CD4-positive, CD25-positive, alpha-beta regulatory T cell (primary cell): ENCODE measurements at places on chromosomes 4 and X. TPM values are rescaled to one million over a fixed set of nuclear protein-coding genes. Genes with fewer than 3 reads are reported as not detected.

GRCh38 chr4:1682860-1683259 lies 1.3 kb downstream of the FAM53A start:
- DNase-seq: no peak

DNA sequence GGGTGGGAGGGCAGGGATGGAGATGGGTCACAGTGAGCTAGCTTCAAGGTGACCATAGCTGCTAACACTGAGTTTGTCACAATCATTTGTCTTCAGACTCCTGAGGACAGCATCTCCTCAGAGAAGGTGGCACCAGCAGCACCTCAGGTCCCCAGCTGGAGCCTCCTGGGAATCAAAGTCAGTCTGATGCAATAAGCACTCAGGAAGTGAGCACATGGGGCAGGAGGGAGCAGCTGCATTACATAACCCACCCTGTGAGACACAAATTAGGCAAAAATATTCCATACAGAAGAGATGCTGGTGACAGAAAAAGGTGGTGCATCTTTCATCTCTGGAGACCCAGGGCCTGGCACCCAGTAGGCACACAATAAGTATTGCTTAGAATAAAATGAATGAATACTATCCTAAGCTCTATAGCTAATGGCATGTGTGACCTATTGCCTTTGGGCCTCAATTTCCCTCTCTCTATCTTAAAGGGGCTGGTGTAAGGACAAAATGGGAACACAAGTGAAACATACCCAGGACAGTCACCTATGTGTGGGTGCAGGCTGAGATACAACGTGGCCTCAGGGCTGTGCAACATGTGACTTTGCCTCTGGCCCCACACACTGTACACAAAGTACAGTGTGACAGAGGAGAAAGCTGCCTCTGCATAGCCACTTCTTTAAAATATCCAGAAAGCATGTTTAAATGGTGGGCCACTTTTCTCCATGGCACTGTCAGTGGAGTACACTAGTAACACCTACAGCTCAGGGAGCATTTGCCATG lies 37.1 kb downstream of the SLC39A8 start:
- DNase-seq: no peak

DNA sequence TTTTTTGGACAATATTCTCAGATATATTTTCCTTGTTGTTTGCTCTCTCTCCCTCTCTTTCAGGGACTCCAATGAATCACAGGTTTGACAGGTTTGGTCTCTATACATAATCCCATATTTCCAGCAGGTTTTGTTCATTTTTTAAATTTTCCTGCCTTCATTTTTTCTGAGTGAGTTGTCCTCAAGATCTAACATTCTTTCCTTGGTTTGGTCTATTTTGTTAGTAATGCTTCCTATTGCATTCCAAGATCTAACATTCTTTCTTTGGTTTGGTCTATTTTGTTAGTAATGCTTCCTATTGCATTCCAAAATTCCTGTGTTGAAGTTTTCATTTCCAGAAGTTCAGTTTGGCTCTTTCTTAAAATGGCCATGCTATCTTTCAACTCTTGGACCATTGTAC lies 45.3 kb upstream of the ZMAT1 start:
- DNase-seq: no peak

DNA sequence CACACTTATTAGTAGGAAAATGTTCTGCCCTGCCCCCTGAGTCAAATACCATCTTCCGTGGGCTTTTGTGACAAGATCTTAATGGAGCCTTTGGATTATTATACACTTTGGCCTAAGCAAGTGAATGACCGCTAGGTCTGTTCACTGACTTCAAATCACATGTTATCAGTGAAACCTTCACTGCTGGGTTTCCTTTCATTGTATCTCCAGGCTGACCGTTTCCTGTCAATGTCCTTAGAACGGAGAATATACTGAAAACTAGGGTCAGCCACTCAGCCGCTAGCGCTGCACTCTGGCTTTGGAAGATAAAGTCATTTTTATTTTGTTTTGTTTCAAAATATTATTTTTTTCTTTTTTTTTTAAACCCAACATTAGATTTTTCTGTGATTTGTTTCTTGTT lies 107.0 kb upstream of the TLL1 start:
- DNase-seq: no peak

- DNase-seq: peak; percentile 32
These were observed 103.0 kb upstream of the KLF3 start for GRCh38 chr4:38560768-38561558.

DNA sequence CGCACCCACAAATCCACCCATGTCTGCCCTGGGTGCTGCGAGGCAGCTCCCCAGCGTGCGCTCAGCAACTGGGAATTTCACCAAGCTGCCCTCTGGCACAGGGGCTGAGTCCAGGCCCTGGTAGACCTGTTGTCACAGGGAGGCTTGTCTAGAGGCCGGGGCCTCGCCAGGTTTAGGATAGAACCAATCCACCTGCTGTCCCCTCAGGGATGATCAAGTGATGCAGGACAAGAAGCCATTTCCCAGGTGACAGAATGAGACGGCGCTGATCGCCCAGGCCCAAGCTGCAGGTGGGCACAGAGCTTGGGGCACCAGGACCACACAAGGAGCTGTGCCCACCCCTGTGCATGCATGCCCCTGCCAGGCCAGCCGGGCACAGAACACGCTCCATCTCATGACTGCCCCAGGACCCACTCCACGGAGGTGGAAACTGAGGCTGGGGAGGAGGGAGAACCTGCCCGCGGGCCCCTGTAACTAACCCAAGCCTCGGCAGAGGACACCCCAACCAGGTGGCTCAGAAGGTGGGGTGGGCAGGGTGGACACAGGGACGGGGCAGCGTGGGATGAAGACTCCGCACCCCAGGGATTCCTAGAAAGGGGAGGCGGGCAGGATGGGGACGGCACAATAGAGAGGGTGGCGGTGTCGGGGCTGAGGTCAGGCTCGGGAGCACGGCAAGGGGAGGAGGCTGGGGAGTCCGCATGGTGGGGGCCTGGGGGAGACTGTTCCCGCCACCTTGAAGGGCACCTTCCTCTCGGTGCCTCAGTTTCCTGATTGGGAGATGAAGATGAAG lies 78.0 kb downstream of the ZFYVE28 start:
- no peak for DNase-seq

DNA sequence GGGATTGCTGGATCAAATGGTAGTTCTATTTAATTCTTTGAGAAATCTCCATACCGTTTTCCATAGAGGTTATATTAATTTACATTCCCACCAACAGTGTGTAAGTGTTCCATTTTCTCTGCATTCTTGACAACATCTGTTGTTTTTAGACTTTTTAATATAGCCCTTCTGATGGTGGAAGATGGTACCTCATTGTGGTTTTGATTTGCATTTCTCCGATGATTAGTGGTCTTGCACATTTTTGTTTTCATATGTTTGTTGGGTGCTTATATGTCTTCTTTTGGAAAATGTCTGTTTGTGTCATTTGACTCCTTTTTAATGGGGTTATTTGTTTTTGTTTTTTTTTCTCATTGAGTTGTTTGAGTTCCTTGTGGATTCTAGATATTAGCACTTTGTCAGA lies 75.3 kb upstream of the PUDP start:
- no peak for DNase-seq

DNA sequence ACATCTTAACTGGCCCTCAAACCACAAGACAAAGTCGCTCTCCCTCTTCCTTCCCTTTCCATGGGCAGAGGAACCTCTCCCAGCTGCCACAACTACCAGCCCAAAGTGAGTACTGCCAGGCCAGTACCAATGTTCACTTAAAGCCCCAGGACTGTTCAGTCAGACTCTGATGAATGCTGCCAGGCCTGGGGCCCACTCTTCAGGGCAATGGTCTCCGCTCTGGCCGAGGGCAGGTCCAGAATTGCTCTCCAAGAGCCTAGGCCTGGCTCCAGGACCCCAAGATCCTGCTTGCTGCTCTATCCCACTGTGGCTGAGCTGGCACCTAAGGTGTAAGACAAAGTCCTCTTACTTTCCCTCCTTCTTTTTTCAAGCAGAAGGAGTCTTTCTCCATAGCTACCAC lies 790.9 kb downstream of the KLHL13 start:
- no peak for DNase-seq

- DNase-seq: no peak
These were observed 32.5 kb downstream of the COX18 start for GRCh38 chr4:73037057-73037456.

DNA sequence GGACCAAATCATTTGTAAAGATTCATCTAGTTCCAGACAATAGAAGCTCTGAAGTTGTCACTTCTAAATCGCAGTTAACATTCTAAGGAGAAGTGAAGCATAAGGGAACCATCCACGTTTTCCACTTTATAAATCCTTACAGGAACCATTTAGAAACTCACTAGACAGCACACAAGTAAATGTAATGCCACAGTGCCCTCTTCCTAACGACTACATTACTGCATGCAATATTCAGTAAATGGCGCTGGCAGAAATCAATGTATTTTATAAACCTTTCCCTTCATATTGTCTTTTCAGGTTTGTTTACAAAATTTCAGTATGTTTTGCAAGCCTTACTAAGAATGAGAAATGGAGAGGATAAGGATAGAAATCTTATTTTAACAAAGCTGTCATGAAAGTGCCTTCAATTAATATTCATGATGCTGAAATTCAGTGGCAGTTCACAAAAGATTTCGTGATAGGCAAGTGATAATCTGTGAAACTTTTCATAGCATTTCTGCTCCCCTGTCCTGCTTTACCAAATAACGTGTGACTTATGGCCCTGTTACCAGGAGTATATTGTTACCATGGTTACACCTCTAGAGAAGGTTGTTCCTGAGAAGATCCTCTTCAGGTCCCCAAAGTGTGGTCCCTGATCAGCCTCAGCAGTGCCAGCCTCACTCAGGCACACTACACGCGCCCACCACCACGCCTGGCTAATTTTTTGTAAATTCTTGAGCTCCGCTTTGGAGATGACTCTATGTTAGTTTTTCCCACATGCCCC lies 54.2 kb downstream of the TMA16 start:
- DNase-seq: no peak

DNA sequence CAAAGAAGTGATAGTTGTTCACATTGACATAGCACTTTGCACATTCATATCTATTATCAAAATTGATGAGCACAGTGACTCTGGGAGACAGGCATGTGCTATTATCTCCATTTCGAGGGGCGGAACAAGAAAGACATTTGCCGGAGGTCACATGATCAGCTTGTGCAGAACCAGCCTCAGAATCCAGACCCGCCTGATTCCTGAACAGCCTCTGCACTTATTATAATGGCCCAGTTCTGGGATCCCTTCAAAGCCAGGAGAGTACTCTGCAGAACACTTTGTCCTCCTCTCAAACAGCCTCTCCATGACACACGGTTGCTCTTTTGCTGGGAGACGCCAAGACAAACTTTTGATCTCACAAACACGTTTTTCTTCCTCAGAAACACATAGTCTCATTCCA lies 48.4 kb downstream of the RWDD4 start:
- DNase-seq: no peak

- no peak for DNase-seq
These were observed 675.1 kb downstream of the GRXCR1 start for GRCh38 chr4:43567644-43568043.

DNA sequence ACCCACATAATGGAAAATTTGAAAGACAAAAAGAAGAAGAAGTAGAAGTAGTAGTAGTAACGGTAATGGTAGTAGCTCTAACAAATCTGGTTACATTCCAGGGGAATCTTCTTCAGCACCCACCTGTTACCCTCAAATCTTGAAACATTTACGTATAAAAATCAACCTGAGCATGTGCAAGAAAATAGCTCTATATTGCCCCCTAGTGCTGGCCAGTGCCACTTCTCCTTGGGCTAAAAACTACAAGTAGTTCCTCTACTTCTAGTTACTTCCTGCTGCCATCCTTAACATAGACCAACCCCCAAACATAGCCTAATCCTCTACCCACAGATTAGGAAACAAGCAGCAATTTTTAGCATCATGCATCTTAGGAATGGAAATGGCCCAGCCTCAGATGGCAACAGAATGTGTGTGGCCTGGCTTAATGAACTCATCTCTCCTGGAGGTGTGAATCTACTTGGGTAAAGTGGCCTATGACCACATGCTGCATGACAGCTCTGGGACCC lies 3.1 kb downstream of the PDGFC start:
- DNase-seq: no peak

- DNase-seq: no peak
These were observed 172.1 kb upstream of the MAGEE2 start for GRCh38 chrX:75957107-75957610.

DNA sequence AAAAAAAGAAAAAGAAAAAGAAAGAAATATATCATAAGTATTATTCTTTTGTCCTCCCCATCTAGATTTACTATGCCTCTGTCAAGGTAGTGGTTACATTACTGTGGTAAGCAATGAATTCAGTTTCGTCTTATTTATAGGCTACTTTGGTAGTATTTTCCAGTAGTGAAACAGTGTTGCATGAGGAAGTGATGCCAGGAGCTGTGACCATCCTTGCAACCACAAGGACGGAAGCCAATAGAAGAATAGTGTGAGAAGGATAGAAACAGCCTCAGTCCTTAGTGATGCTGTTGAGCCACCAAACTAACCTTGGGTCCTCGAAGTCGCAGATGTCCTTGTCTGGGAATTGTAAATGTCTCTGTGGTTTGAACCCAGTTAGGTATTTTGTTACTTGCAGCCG lies 328.5 kb downstream of the PPP3CA start:
- no peak for DNase-seq

- DNase-seq: no peak
These were observed 232.2 kb downstream of the IDS start for GRCh38 chrX:149272690-149273463.

DNA sequence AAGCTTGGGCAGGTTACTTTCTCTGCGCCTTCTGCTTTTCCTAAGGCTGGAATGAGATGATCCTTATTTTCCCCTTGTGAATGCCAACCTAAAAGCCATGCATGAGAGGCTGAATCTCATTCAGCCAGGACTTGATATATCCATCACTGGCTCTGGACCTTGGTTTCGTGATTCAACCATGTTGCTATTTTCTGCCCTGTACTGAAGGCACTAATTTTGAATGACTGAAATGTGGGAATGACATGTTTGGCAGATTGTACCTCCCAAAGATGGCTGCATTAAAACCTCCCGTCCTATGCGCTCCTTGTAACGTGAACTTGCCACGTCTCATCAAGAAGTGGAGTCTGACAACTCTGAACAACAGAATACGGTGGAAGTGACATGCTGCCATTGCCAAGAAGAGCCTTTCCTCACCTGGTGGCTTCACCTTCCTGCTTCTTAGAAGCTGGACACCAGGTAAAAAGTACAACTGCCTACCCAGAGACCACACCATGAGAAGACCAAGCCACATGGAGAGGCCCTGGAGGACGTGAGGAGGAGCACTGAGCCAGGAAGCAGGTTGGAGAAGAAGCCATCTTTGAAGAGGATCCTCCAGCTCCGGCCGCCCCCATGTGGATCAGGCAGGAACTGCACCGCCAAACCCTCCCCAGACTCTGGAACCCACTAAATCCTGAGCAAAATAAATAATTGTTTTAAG lies 174.5 kb downstream of the NSUN7 start:
- peak; percentile 37 for DNase-seq

- DNase-seq: no peak
These were observed 162.8 kb downstream of the FBXO8 start for GRCh38 chr4:174120446-174121295.

GRCh38 chr4:143184217-143184502 lies 557 bp upstream of the USP38 start:
- DNase-seq: no peak

GRCh38 chr4:156594624-156595023 lies 377.0 kb downstream of the PDGFC start:
- DNase-seq: no peak

The TRAPPC11 gene
- 33.4 TPM for total RNA-seq

The GAB1 gene
- 1.2 TPM for total RNA-seq

The INPP4B gene
- total RNA-seq: 89.4 TPM

The BMP2K gene
- 7.8 TPM for total RNA-seq

The PGAM4 gene
- not detected for total RNA-seq

The GUCY1B1 gene
- total RNA-seq: 2.5 TPM

The AKAP4 gene
- not detected for total RNA-seq

The LONRF3 gene
- total RNA-seq: 5.3 TPM

The GC gene
- not detected for total RNA-seq

The XAGE1B gene
- total RNA-seq: not detected

The GPR143 gene
- not detected for total RNA-seq

The ELMOD2 gene
- 14.4 TPM for total RNA-seq
